ENCODE measurements at places on chromosomes 16 and 17.

GRCh38 chr16:68073902-68074760 lies 11.0 kb upstream of the NFATC3 start:
- DNase-seq, result no peak

- no peak for DNase-seq
These were observed 2.9 kb downstream of the RGS11 start for GRCh38 chr16:272633-273546.

- DNase-seq, result no peak
These were observed 14.0 kb downstream of the TBX4 start for GRCh38 chr17:61466246-61466645.

DNA sequence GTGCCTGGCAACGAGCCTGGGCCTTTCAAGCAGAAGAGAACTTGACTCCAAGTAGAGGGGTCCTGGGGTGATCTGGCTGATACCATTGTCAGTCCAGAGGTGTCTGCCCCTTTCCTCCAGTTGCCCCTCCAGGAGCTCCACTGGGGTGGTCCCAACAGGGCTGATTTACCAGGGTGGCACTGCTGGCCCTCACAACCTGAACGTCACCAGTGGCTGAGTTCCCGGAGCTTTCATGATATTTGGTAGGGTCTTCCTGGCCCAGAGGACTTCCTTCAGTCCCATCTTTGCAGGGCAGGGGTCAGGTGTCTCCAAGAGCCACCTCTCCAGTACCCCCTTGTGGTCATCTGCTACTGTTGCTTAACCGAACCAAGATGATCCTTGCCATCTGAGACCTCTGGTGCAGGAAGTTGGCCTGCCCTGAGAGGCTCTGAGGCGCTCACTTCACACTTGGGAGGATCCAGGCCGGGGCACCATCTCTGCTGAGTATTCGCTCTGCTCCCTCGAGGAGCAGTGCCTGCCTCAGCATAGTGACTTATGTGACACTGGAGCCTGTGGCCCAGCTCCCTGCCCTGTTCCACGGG lies 3.5 kb downstream of the LIMD2 start:
- DNase-seq, result no peak

GRCh38 chr17:75738218-75738802 lies 17.1 kb downstream of the ITGB4 start:
- DNase-seq, result no peak

GRCh38 chr17:44636562-44636961 lies 19.7 kb upstream of the MEIOC start:
- peak; percentile 39 for DNase-seq

GRCh38 chr16:27413956-27414355 lies 12.0 kb downstream of the IL21R start:
- no peak for DNase-seq

- no peak for DNase-seq
These were observed 26.1 kb downstream of the TNS4 start for GRCh38 chr17:40475234-40475908.

DNA sequence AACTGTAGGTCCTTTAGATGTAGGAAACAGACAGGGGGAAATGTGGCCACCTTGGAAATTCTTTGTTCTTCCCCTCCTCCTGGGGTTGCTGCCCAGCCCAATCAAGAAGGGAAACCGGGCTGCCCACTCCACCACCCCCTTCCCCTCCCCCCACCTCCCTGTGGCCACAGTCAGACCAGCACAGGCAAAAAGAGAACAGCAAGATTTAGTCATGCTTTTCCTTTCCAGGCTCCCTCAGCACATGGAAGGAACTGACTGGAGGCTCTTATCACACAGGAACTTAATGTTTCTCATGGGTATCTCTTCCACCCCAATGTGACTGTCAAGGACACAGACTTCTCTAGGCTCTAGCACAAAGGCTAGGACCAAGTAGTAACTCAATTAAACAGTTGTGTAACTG lies 3.0 kb upstream of the CCL1 start:
- no peak for DNase-seq
